ENCODE measurements at places on chromosomes 6 and 20. TPM values are rescaled to one million over a fixed set of nuclear protein-coding genes. Genes with fewer than 3 reads are reported as not detected.

GINS1 gene
- total RNA-seq = 23.1 TPM

VSTM2L gene
- 1.8 TPM for total RNA-seq

SENP6 gene
- 41.5 TPM for total RNA-seq

SLC22A23 gene
- 6.9 TPM for total RNA-seq

ZSCAN23 gene
- total RNA-seq = 0.10 TPM

SCGN gene
- not detected for total RNA-seq

COQ3 gene
- 4.4 TPM for total RNA-seq

CTCFL gene
- total RNA-seq = not detected

RNF8 gene
- 12.6 TPM for total RNA-seq

CAPN11 gene
- 2.7 TPM for total RNA-seq
